ENCODE measurements at places on chromosomes 3 and 15.

DNA sequence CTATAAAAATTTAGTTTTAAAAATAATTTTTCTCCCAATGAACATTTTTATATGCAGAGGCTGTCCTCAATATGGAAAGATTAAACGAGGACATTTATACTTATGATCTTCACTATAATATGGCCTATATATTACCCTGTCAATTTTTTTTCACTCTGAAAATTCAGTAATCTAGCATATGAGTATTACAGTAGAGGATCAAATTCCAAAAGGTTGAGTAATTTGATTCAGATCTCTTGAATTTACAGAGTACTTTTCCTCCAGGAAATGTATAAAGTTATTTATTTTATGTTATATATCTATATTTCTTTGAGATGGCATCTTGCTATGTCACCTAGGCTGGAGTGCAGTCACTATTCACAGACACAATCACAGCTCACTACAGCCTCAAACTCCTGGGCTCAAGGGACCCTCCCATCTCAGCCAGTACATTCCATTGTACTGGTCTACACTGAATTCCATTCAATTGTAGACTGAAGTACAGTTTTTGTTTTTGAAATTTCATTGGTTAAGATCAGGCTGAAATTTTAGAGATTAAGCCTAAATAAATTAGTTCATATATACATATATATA lies 16.3 kb upstream of the TRPM7 start:
- DNase-seq: no peak

DNA sequence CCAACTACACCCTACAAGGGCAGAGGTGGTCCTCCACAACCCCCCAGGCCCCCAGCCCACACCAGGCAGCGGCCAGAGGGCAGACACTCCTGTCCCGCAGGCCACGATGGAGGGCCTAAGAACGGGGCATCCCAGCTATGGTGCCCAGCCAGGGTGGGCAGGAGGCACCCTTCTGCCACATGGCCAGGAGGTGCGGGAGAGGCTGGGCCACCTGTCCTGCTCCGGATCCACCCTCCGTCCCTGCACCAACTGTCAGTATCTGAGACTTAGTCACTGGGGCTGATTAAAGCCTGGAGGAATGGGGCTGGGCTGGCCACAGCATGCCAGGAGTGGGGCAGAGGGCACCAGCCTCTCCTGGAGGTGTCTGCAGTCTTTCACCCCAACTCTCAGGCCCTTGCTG lies 37.9 kb downstream of the TNK2 start:
- DNase-seq: no peak

DNA sequence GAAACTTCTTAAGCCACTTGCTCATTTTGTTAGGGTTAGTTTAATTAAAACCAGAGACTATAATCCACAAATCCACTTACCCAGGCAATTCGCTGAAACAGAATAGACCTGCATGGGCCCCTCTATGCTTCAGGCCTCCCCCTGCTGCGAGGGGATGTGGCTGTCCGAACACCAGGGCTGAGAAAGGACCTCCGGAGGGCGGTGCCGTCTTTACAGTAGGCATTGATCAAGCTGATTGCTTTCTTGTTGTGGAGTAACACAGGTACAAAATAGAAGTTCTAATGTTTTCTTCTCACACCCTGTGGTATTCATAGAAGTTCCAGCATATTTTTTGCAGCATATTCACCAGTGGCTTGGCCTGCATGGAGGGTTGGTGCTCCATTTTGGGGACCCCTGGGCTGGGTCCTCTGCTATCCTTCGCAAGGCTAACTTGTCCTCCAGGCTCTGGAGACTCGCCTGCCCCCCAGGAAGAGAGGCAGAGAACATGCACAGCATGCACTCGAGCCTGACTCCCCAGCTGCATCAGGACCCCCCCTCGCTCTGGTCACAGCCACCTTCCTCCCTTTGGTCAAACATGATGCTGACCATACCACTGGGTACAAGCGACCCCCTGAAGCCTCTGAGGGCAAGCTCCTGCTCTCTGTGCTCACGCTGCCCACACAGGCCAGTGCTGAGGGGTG lies 55.3 kb downstream of the TPRA1 start:
- DNase-seq: no peak

DNA sequence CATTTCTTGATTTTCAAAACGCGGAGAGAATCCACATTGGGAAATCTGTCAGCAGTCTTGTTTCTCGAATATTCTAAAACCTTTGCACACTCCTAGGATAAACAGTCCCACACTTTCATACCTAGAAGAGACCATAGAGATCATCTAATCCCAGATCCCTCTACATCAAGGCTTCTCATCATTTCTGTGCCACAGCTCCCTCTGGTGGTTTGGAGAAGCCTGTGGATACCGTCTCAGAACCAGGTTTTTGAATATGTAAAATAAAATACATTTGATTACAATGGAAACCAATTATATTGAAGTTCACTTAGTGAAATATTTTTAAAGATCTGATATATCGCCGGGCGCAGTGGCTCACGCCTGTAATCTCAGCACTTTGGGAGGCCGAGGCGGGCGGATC lies 211.9 kb upstream of the GOLGA6L4 start:
- DNase-seq: no peak

DNA sequence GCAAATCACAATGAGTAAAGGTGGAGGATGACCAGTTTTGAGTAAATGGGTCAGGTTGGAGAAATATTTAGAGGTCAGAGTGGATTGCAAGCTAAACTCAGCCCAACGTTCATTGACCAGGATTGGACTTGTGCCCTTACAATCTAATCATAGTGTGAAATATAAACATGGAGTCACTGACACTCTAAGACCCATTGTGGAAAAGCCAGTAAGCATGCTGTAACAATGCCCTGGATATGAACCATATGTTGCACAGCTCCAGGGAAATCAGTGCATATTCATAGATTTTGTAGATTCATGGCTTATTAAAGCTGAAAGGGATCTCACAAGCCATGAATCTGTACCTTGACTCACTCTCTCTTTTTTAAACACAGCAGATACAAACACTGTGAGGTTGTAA lies 660.2 kb upstream of the LMCD1 start:
- DNase-seq: no peak

- no peak for DNase-seq
Measured at GRCh38 chr3:126117212-126117611, 33.3 kb upstream of the SLC41A3 start.

GRCh38 chr15:41797201-41797944 lies 23.1 kb downstream of the MAPKBP1 start:
- DNase-seq: no peak

DNA sequence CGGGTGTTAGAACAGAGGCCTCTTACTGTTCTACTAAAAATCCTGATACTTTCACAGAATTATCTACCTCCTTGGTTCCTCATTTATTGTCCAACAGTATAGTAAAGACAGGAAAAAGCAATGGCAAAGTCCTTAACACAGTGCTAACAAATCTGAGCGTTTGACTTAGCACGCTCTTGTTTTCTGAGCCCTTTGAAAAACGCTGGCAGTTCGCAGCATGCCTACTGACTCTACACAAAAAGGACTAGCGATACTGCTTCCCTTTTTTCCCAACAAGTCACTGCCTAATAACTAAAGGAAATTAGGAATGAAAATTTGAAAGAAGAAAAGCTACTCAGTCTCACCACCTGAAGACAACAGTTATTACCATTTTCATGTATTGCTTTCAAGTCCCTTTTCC lies 34.8 kb upstream of the CEMIP start:
- DNase-seq: no peak

GRCh38 chr3:132268956-132269355 lies 48.3 kb upstream of the ACP3 start:
- DNase-seq: no peak

- DNase-seq: no peak
Measured at GRCh38 chr3:155194973-155195957, 98.2 kb downstream of the STRIT1 start.

- DNase-seq: no peak
Measured at GRCh38 chr3:149494022-149494758, 19.7 kb downstream of the TM4SF4 start.

DNA sequence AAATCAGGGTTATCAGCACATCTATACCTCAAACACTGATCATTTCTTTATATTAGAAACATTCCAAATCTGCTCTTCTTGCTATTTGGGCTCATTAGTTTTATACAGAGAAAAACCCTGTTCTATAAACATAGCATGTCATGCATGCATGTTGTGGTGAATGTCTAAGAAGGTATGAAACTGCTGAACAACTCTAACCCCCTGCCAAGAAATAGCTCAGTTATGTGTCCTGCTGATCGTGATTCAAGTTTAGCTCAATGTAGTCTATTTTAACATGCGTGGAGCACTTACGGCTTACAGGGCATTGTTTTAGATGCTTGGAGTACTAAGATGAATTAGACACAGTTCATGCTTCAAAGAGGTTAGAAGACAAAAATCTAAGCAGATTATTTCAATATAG lies 35.8 kb downstream of the MYH15 start:
- no peak for DNase-seq

DNA sequence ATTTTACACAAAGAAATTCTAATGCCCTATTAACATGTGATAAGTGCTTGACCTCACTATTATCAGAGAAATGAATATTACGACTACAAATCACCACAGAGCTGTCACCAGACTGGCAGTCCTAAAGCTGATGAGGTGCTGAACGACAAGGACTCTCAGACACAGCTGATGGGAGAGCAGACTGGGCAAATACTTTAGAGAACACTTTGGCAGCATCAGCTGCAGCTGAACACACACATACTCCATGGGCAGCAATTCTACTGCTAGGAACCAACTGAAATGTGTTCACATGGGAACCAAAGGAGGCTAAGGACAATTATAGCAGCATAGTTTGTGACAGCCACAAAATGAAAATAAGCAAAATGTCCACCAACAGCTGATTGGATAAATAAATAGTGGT lies 45.5 kb downstream of the SUSD5 start:
- DNase-seq: no peak

GRCh38 chr3:139340784-139341183 lies 3.0 kb upstream of the MRPS22 start:
- DNase-seq: no peak

DNA sequence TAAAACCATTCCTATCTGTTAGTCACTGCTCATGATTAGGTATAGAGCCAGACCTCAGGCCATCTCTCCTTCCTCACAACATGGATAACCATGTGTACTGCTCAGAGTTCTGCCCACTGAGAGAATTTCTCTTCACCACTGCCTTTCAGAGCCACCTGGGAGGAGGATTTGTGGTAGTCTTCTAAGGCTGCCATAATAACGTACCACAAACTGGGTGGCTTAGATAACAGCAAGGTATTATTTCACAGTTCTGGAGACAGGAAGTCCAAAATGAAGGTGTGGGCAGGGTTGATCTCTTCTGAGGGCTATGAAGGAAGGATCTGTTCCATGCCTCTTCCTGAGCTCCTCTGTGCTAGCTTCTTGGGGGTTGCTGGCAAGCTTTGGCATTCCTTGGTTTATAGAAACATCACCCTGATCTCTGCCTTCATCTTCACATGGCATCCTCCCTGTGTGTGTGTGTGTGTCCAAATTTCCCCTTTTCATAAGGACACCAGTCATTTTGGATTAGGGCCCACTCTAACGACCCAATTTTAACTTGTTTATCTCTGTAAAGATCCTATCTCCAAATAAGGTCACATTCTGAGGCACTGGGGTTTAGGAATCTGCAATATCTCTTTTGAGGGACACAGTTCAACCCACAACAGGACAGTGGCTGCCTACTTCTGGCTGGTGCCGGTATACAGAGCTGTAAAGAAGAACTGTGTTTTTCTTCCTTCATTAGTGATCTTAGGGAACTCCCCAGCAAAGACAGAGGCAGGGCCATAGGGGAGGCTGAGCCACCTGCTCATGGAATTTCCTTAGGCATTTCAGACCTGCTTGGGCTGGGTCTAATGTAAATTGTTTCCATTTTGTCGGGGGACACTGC lies 42.1 kb upstream of the NOX5 start:
- no peak for DNase-seq

DNA sequence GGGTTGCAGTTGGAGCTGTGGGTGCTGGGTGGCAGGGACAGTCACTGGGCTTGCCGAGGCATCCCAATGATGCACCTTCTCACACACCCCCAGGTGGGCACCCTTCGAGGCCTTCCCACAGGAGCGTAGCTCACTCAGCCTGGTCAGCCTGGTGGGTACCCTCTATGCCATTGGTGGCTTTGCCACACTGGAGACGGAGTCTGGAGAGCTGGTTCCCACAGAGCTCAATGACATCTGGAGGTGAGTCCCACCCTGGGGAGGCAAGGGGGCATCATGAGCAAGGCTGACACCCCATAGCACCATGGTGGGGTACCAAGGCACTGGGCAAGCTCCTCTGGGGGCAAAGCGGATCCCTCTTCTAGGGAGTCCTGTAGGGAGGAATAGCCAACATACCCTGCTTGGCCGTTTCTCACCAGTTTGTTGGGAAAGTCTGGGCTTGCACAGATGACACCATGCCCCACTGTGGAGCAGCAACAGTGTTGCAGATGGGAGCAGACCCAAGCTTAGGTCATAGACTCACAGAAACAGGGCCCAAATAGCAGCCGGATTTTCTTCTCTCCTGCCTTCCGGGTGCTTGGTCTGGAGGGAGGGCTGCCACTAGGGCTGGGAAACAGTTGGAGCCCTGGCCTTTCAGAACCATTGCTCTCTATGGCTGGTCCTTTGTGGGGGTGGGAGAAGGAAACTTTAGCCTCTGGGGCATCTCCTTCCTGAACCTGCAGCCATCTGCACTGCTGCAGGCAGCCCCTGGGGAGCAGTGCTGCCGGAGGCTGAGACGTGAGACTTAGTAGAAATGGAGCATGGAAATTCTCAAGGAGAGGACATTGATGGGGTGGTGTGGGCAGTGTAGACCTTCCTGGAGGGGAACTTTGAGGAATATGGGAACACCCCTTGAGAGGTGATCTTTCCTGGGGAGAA lies 5.7 kb downstream of the KLHL40 start:
- no peak for DNase-seq

GRCh38 chr3:31728403-31728802 lies 195.7 kb downstream of the STT3B start:
- no peak for DNase-seq

- DNase-seq: no peak
Measured at GRCh38 chr15:70045045-70045444, 52.7 kb downstream of the TLE3 start.

DNA sequence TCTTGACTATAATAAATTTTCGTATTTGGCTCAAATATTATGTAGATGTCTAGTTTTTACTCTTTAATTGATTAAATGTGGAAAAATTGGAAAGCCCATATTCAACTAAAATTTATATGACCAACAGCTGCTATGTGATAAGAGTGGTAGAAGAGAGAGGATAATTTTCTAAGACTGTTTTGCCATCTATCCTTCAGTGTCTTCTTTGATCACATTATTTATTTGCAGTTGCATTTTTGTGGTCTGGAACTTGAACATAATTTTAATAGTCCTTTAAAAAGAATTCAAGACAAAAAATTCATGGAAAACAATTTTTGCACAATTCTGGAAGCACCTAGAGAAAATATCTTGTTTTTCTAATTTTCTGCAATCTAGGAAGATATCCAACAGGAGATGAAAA lies 213.3 kb upstream of the THBS1 start:
- DNase-seq: no peak

Measured in stimulated activated CD4-positive, alpha-beta T cell treated with anti-CD3 and anti-CD28 coated beads, Interleukin-1b, Interleukin-23, amount 100 ng/mL, for 4 hours (primary cell).